ENCODE measurements at places on chromosomes 3 and 15. TPM values are rescaled to one million over a fixed set of nuclear protein-coding genes. Genes with fewer than 3 reads are reported as not detected.
A peak's percentile ranks its signal among the peaks of the same experiment; 100 is the strongest.

DNA sequence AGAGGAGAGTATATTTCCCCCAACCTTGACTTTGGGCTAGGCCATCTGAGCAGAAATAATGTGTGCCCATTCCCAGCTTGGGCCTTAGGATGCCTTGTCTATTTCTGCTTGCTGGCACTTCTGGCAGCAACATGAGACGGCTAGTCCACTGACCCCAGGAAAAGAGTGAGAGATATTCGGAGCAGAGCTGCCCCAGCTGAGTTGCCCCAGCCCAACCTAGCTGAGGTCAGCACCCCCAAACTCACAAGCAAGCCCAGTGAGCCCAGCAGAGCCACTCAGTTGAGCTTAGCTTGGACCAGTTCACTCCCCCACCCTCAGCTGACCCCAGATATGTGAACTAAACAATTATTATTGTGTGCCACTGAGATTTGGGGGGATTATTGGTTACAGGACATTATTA lies 20.2 kb downstream of the ITGA11 start:
- DNase-seq, result no peak

- DNase-seq, result no peak
These were observed 9.5 kb downstream of the CLDN18 start for GRCh38 chr3:138019281-138020069.

DNA sequence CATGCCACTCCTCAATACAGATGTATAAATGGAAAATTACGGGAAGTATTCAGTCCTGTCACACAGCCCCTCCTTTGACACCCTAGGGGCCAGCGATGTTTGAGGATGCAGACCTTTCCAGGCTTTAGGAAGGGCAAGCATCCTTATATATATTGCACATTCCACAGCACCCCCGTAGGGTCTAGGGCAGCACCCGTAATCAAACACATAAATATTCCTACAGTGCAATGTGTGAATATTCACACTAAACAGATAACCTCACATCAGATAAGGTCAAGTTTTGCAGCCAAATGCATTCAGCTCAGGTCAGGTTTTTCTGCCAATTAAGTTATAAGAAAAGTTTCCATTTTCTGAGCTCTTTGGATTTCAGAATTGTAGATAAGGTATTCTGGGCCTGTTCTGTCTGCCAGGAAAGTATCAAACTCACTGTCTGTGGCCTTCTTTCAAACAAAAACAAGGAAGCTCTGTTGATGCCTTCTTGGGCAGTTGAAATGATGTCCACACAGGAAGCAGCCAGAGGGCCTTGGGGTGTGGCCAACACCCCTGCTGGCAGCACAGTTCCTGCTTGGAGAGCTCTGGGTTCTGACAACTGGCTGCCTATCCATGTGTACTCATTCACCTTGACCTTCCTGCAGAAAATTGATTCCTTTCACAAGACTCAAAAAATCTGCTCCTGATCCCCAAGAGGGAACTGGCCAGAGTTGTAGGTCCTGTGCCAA lies 427.0 kb downstream of the NTRK3 start:
- no peak for DNase-seq

- peak; percentile 32 for DNase-seq
These were observed 2.4 kb downstream of the TSC22D2 start for GRCh38 chr3:150410311-150411105.

- no peak for DNase-seq
These were observed 207.1 kb downstream of the LRRN1 start for GRCh38 chr3:4006288-4006687.

DNA sequence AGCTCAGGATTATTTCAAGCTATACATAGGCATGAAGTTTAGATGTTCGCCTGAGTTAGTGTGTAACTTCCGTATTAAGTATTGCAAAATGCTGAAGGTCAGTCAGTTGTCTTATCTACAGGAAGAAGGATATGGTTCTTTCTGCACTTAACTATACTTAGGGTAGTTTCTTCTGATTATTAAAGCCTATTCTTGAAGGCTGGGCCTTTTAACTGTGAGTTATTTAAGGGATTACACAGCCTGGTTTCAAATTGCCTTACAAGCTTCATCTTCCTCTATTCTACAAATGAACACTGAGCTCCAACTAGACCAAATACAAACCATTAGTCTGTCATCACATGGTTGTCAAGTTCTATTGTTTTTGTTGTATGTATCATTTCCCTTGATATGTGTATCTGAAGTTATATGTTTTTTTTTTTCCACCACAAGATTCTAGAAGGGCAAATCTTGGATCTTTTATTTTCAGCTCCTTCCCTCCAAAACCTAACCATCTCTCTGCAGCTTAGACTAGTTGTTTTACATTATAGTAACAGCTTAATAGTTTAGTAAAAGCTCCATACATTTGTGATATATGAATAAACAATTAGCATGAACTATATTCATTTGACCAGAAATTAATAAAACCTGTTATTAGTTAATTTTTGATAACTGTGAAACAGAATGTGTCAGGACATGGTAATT lies 272.9 kb upstream of the KCNMB2 start:
- no peak for DNase-seq

DNA sequence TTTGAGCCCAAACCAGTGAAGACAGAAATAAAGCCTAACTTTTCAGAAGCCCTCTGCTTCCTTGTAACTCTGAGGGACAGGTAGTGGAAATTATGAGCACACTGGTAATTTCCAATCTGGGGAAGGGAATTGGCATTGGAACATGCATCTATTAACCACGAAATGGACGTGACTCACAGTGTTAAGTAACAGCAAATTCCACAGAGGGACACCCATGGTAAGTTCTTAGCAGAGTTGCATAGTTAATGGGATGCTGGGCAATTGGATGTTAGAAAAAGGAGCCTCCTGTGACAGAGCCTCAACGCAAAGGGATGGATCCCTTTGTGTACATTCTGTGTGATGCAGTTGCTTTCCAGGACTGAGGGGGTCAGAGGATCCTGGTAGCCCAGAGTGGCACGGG lies 168.6 kb downstream of the SEMA6D start:
- no peak for DNase-seq

DNA sequence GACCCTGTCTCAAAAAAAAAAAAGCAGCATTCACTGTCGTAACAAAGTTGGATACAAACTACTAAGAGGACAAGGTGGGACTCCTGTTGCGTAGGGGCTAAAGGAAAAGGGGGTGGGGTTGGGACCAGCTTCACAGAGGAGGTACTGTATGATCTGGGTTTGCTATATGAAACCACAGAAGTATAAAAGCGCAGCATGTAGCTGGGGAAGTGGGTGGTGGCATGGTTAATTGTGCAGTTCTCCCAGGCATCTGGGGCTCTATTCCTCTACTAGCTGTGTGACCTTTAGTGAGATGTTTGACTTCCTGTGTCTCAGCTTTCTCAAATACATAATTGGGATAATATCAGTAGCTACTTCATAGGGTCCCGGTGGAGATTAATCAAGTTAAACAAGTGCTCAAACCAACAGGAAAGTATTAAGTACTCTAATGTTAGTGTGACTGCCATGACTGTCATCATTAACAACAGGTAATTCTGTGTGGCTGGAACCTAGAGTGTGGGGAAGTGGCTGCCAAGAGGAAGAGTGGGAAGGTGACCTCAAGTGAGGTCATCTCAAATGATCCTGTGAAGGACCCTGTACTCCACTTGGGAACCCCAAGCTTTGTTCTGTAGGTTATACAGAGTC lies 11.5 kb downstream of the PARP16 start:
- DNase-seq, result no peak

GRCh38 chr15:31934821-31935220 lies 95.5 kb upstream of the CHRNA7 start:
- no peak for DNase-seq

- DNase-seq, result no peak
These were observed 406.0 kb downstream of the ZBTB20 start for GRCh38 chr3:114741066-114741465.

DNA sequence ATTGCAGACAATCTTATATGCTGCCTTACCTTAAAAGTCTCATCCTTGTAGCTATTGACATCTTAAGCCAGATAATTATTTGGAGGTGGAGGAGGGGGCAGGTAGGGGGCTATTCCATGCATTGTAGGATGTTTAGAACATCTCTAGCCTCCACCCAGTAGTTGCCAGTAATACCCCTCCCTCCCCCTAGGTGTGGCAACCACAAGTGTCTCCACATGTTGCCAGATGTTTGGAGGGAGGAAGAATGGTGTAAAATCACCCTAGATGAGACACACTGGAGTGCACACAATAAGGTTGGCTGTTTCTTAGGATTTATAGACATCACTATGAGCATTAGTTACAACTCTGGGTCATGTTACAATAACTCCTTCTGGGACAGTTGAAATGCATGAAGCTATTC lies 27.4 kb downstream of the GORASP1 start:
- no peak for DNase-seq

- DNase-seq, result peak; percentile 75
These were observed 759 bp downstream of the WDR6 start for GRCh38 chr3:49007771-49008528.

GRCh38 chr3:193870376-193871219 lies 265.4 kb upstream of the HES1 start:
- DNase-seq, result no peak

- no peak for DNase-seq
These were observed 198.3 kb upstream of the LRRFIP2 start for GRCh38 chr3:37372669-37373068.

- no peak for DNase-seq
These were observed 17.5 kb upstream of the BCHE start for GRCh38 chr3:165854696-165855095.

Gene MAP6D1
- polyA plus RNA-seq, result not detected

Gene OSTN
- polyA plus RNA-seq, result not detected

Gene GPR87
- polyA plus RNA-seq, result not detected

Gene RNF123
- polyA plus RNA-seq, result 11.8 TPM

Gene FAM3D
- polyA plus RNA-seq, result not detected

Gene KNG1
- polyA plus RNA-seq, result not detected

Gene CNTN6
- not detected for polyA plus RNA-seq

Gene GPR27
- 0.22 TPM for polyA plus RNA-seq

Gene GOLGA6L10
- not detected for polyA plus RNA-seq

Gene IQCF5
- not detected for polyA plus RNA-seq

Measured in immature natural killer cell (primary cell).